ENCODE measurements at places on chromosomes 5 and 9.

- no peak for DNase-seq
Observed at GRCh38 chr9:85483208-85483607, 258.5 kb downstream of the AGTPBP1 start.

GRCh38 chr5:115815006-115815692 lies 1.3 kb downstream of the CDO1 start:
- DNase-seq, result no peak

DNA sequence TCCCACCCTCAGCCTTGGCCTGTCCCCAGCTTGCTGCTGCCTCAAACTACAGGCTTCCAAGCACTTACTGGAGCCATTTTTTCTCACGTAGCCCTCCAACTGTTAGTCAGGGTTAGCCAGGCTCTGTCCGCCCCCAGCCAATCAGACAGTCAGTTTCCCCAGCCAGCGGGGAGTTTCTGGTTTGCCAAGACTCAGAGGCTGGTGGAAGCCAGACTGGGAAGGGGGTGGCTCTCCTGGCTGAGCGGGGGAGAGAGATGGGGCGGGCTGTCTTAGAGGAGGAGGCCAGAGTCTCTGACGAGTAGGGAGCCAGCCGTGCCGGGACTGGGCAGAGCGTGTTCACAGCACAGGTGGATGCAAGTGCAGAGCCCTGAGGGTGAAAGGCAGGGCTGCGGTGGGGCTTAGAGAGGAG lies 15.3 kb downstream of the PROP1 start:
- no peak for DNase-seq

GRCh38 chr5:142795251-142795650 lies 25.1 kb downstream of the ARHGAP26 start:
- no peak for DNase-seq

- DNase-seq, result no peak
Observed at GRCh38 chr5:74231697-74232096, 408.8 kb downstream of the ENC1 start.

- DNase-seq, result no peak
Observed at GRCh38 chr5:78716206-78716605, 67.6 kb upstream of the LHFPL2 start.

DNA sequence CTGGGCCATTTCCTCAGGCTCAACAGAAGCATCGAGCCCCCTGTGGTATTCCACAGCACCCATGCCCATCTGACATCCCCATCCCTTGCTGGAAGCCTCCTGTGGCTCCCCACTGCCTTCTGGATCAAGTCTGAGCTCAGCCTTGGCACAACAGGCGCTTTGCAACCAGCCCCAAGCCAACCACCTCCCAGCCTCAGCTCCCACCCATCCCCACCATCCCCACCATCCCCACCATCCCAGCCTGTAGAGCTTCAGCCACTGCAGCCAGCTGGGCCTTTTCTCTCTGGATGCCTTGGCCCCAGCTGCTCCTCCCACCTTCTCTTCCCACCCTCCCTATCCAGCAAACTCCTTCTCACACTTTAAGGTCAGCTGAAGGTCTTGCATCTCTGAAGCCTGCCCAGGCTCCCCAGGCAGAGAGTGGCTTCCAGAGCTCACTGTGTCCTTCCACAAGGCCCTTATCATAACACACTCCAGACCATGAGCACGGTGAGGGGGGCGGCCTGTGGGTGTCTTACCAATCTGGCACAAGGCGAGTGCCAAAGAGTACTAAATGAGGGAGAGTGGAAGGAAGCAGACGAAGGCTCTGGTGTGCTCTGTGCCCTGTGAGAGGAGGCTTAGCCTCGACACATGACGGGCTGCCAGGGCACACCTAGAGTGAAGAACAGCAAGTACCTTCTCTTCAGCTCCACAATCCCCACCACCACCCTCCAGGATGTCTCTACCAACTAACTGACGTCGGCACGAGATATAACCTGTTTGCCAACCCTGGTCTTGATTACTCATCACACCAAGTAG lies 6.5 kb downstream of the HIGD2A start:
- DNase-seq, result no peak

DNA sequence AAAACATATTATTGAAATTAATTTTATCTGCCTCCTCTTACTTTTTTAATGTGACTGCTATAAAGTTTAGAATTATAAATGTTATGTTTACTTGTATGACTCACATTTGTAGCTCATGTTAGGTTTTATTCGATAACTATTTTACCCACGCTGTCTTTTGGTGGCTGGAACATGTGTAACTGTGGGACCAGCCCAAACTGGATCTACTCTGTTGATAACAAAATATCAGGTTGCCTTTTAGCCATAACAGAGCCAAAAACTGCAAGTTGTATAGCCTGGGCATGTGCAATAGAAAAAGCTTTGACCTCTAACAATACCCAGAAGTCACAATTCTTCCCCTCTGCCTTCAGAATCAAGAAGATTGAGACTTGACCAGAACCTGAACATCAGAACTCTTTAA lies 356.5 kb downstream of the PRELID2 start:
- DNase-seq, result no peak

DNA sequence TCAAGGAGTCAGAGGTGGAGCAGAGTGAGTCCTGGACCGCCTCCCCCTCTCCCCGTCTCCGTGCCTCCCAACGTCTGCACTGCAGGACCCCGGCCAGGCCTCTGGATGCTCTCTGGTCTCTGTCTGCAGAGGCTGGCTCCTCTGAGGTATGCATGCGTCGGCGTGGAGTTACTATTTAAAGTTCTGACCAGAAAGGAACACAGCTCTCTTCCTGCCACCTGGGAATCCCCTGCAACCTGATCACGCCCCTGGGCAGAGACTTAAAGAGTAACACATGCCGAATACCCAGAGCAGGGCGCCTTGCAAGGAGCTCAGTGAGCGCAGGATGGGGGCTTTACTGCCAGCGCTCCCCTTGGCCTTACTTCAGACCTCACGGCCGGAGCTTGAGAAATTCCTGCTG lies 16.0 kb downstream of the ANXA6 start:
- peak; percentile 71 for DNase-seq

DNA sequence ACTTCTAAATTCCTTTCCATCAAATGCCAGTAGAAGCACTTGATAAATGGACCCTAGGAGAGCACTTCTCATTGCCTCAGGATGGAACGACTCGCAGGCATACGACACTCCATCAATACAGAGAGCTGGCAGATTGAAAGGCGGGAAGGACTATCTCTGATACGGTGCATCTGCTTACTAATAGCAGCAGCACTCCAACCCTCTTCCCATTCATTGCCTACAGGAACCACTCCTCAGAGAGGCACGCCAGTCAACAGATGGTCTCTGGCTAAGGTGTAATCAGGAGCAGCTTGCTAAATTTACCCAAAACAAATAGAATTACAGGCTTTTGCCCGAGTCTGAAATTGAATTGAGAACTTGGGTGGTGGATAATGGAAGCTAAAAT lies 168.1 kb downstream of the EFNA5 start:
- no peak for DNase-seq

- no peak for DNase-seq
Observed at GRCh38 chr5:137126829-137127228, 372.3 kb downstream of the SPOCK1 start.

GRCh38 chr9:130443840-130444492 lies 795 bp upstream of the ASS1 start:
- no peak for DNase-seq

DNA sequence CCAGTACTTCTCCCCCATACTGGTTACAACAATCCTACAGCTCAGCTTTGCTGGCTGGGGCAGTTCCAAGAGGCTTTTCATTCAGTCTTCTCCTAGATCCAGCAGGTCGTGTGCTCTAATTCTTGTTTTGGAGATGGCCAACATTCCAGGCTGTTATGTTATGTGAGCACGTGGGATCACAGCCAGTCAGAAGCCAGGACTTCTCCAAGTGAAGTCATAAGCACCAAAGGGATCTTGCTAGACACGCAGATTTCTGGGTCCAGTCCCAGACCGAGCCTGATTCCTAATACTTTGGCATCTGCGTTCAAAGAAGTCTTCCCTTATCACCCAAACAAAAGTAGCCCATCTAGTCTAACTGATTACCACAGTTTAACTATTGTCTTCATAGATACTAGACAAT lies 1.4 kb upstream of the LARP1 start:
- no peak for DNase-seq

DNA sequence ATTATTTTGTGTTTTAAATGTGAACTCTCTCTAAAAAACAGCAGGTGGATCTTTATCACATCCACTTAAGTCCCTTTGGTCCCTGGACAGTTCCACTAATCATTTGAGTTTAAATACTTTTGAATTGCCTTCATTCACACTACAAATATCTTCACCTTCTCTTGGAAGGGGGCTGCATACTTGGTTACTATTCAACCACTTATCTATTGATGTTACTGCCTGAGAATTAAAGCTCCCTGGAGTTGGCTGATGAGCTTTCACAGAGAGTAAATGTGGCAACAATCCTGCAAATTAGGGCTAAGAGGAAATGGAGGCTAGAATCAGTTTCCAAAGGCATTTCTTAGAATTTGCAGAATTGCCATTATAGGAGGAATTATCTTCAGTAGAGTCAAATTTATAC lies 180.4 kb downstream of the ST8SIA4 start:
- no peak for DNase-seq

DNA sequence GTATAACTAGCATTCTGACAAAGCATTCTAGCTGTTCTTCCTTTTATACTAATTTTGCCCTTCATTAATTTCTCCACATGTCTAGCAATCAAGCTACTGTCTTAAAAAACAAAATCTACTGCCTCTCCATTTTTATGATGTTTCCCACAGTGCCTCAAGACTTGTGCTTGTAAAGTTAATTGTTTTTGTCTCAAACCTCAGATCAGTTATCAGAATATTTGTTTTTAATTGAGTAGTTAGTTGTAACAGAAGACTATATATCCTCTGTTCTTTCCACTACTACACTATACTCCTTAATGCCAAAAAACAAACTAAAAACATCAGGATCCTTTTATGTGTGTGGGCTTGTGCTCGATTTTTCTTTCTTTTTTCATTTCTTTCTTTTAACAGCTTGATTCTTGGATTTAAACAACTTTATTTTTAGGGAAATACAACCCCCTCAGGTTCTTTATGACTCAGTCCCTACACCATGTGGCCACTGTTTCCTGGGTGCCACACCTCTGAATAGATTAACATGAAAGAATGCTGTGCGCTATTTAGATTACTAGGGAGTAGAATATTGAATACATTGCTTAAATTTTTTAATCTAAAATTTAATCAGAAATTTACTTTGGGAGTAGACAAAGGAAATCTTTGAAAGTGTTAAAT lies 1.2 kb downstream of the ASPN start:
- no peak for DNase-seq

DNA sequence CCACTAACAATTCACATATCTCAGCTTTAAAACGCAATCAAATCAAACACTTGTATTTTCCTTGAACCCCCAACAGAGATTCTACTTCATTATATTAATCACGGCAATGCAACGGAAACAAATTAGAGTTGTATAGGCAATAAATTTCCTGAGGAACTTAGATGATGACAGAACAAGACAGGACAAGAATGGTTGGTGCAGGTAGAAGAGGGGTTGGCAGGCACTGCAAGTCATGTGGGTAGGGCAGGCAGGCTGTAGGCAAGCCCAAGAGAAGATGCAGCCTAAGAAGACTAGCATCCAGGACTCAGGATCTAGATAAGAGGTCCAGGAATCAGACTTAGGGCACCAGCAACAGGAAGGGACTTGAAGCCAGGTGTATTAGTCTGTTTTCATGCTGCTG lies 16.6 kb upstream of the FEM1C start:
- DNase-seq, result no peak

- peak; percentile 15 for DNase-seq
Observed at GRCh38 chr5:1511651-1512540, 11.9 kb downstream of the LPCAT1 start.

GRCh38 chr9:16987026-16987425 lies 116.6 kb upstream of the BNC2 start:
- DNase-seq, result no peak
